ENCODE measurements at places on chromosomes 16 and 17.

- DNase-seq, result no peak
Observed at GRCh38 chr16:11698271-11698689, 30.0 kb downstream of the SNN start.

GRCh38 chr17:44086364-44087311 lies 16.1 kb downstream of the G6PC3 start:
- no peak for DNase-seq

GRCh38 chr16:5865236-5865635 lies 767.6 kb upstream of the EEF2KMT start:
- no peak for DNase-seq

DNA sequence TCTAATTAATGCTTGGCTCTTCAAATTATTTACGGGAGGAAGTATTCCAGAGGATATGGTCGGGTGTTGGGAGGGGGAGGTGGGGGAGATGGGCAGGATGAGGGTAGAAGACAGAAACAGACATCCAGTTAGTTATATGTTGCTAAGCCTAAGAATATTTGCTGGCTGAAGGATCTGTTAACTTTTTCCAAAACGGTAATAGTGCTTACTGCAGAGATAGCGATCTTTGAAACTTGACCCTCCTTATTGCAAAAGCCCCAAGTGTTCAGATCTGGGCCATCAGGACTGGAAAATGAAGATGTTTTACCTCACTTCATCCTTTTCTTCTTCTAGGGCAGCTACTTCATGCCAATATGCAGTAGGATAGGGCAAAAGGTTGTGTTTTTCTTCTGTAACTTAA lies 27.0 kb upstream of the MMD start:
- no peak for DNase-seq

- no peak for DNase-seq
Observed at GRCh38 chr17:16968786-16969185, 3.1 kb downstream of the TNFRSF13B start.

GRCh38 chr17:20184977-20185619 lies 175.9 kb downstream of the SPECC1 start:
- DNase-seq, result no peak

DNA sequence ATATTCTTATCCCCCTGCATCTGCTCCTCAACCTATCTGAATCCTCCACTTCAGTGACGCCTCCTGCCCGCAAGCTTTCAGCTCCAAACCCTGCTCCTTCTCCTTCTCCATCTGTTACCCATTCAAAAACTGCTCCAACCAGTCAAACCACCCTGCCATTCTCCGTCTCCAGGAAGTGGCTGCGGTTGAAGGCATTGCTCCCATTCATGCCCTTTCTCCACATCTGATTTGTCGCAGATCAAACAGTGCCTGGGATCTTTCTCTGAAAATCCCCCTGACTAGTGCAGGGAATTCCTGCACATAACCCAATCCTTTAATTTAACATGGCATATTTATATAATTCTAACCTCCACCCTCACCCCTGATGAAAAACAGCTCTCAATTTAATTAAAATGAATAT lies 56.3 kb downstream of the SLFN5 start:
- DNase-seq, result no peak

DNA sequence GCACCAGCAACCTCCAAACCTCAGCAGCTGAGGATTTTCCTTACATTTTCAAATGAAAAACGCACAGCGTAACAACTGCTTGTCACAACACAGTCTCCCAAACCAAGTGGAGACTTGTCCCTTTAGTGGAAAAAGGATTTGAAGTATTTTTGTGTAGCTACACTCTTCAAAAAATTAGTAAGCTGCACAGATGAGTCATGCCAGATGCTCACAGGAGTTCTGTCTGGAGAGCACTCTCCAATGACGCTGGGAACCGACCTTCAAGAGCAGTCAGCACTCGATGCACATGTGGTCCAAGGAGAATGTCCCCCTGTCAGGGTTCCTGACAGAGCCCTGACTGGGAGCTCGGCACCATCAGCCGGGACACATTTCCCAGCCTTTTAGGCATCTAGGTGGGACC lies 39.8 kb downstream of the MAP1LC3B start:
- peak; percentile 48 for DNase-seq

DNA sequence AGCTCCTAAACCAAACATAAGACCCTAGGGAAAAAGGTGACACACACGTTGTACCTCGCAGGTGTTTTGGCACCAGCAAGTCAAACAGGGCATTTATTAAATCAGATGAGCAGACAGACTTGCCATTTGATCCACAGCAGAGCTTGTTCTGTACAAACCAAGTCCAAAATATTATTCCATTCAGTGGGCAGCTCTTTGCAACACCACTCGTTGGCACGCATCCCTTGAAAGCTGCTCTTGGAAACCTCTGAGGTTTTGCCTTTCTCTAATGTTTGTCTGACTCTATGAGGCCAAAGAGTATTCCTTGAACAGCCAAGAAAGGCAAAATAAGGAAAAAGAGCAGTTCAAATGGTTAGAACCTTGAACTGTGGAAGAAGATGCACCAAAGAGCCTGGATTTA lies 12.7 kb downstream of the TMEM100 start:
- DNase-seq, result no peak

- no peak for DNase-seq
Observed at GRCh38 chr17:43983515-43984411, 20.7 kb upstream of the NAGS start.

DNA sequence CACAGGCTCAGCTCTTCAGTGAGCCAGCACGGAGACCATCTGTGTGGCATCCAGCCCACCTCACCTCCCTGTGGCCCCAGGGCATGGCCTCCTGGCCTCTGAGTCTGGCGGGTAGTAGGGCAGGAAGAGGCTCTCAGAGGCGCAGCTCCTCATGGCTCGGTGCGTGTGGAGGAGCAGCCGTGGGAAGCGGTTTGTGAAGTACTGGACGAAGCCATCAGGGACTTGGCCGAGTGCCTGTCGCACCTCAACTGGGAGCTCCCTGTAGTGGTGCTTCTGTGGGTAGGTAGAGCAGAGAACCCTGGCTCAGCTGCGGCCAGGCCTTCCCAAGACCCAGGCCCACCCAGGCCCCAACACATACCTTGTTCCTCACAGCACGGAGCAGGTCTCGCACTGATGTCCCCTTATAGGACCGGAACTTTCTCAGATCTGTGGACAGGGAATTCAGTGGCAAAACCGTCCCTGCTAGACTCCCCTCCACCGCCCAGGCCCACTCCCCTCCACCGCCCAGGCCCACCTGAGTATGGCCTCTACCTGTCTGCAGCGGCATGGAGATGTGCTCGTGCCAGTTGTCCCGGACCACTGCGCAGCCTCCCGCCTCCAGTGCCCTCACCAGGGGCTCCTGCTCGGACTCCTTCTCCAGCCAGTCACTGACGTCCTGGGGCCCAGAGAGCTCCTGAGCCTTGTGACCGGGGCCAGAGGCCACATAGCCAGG lies 12.2 kb downstream of the PLK1 start:
- no peak for DNase-seq

- no peak for DNase-seq
Observed at GRCh38 chr17:69096541-69096940, 35.8 kb upstream of the ABCA9 start.

- no peak for DNase-seq
Observed at GRCh38 chr16:84119368-84119767, 2.6 kb upstream of the MBTPS1 start.

DNA sequence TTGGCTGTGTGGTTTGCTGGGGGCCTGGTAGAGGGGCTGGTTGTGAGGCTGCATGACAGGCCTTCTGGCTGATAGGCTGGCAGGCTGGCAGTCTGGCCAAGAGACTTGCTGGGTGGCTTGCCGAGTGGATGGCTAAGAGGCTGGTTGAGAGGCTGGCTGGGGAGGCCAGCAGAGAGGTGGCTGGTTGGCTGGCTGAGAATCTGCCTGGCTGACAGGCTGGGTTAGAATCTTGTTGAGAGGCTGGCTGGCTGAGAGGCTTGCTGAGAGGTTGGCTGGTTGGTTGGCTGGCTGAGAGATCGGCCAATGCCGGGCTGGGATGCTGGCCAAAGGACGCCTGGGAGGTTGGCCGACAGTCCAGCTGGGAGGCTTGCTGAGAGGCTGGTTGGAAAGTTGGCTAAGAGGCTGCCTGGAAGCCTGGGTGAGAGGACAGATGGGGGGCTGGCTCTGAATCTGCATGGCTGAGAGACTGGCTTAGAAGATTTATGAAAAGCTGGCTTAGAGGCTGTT lies 35.9 kb upstream of the ACSM2B start:
- DNase-seq, result peak; percentile 92

GRCh38 chr16:88453217-88453531 lies at the start of gene ZFPM1:
Gene ZFPM1, plus strand, starts transcription at chr16:88453280. Its CDS starts 359 bp downstream, at chr16:88453639.
- DNase-seq, result no peak

GRCh38 chr17:16975744-16976625 lies 4.1 kb upstream of the TNFRSF13B start:
- no peak for DNase-seq

DNA sequence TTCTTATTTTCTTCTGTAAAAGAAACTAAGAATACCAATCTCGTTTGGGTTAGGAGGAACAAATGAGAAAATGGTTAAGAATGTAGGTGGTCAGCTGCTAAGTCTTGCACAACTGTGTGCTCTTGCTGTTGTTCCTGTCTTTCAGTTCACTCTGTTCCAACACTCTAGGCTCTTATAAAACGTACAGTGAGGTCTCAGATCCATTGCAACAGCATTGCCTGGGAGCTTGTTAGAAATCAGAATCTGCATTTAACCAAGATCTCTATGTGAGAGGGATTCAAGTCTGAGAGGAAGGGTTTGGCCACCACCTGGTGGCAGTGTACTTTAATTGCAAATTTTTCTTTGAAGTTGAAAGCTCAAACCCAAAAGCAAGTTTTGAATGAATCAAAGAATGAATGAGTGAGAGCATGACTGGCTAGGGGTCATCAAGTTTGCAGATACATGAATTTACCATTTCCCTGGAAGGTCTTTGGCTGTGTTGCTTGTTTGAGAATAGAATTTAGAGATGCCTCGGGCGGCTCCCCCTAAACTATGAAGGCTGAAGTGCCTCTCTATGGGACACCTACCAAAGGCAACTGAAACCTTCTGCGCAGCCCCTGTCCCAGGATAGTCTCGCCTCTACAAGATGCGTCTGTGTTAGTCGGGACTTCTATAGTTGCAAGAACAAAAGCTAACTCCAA lies 2.5 kb downstream of the ALOX15B start:
- no peak for DNase-seq

- DNase-seq, result no peak
Observed at GRCh38 chr17:39963829-39964228, 1.0 kb downstream of the GSDMA start.

GRCh38 chr17:19619705-19620325 lies 28.7 kb upstream of the ALDH3A2 start:
- DNase-seq, result no peak

GRCh38 chr17:2828397-2829038 lies 32.3 kb downstream of the RAP1GAP2 start:
- DNase-seq, result peak; percentile 7

GRCh38 chr16:58028541-58029070 lies 3.1 kb downstream of the MMP15 start:
- no peak for DNase-seq

- no peak for DNase-seq
Observed at GRCh38 chr16:20136446-20136968, 62.8 kb upstream of the GPR139 start.

GRCh38 chr16:19559242-19559910 lies 3.9 kb downstream of the VPS35L start:
- no peak for DNase-seq

DNA sequence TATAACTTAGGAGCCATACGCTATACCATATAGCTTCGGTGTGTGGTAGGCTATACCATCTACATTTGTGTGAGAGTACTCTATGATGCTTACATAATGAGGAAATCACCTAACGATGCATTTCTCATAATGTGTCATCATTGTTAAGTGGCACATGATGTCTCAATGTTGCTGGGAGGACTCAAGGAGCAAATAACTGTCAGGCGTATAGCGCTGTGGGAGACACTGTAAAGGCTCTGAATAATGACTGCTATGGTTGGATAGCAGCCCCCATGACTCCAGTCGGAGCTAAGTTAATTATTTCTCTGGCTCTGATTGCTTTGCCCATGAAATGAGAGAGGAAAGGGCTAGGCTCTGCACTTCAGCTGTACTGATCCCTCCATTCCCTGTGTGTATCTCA lies 197.2 kb downstream of the RGS9 start:
- DNase-seq, result no peak

DNA sequence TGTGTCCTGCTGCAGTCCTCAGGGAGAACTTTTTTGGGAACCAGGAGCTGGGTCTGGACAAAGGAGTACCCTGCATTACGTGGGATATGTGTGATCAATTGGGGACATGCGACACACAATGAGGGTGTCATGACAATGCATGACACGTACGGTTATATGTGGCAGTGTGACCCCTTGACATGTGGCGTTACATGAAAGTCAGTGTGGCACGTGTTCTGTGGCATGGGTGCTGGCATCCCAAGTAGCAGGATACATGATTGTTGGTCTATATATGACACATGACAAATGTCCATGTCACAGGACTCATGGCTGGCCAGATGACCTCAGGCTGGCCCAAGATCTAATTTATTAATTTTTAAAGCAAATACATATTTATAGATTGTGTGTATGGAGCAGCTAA lies 9.7 kb upstream of the CPNE2 start:
- no peak for DNase-seq

GRCh38 chr17:69949973-69950695 lies 124.9 kb upstream of the KCNJ16 start:
- DNase-seq, result no peak

GRCh38 chr16:3202903-3203539 lies 15.0 kb downstream of the OR1F1 start:
- DNase-seq, result no peak

DNA sequence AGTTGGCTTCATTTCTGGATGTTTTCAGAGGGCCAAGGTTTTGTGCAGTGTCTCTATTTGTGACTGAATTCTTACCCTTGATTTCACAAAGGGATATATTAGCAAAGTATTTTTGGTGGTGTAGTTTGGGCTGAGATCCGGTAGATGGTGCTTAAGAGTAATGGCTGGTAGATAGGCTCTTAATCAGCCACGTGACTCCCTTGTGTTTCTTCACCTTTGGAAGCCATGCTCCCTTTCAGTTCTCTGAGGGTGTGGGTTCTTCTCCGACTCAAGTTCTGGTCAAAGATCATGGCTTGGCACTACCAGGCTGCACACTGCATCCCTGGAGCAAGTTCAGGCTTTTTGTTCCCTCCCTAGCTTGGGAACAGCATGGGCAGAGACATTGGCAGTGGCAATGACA lies 887.3 kb downstream of the CDH8 start:
- no peak for DNase-seq
